Activated CD4-positive, alpha-beta T cell treated with anti-CD3 and anti-CD28 coated beads for 36 hours (primary cell): ENCODE measurements at places on chromosomes 1 and 21.

- DNase-seq, result no peak
Measured at GRCh38 chr1:17624611-17625233, 85.2 kb downstream of the ARHGEF10L start.

DNA sequence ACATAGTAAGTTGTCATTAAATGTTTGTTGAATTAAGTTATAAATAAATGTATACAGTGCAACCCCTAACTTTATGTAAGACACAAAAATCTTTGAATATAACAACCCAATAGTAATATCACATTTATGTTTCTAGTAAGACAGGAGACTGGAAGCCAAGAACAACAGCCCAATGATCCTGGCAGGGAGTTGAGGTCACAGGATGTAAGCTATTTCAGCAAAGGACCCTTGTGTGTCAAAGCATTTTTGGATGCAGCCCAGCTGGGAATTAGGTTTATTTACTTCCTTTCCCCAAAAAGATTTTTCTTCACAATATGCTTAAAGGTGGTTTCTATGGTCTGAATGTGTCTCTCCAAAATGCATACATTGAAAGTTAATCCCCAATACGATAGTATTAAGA lies 34.0 kb upstream of the ABCA4 start:
- DNase-seq, result no peak

GRCh38 chr1:85188530-85188929 lies 12.3 kb downstream of the SYDE2 start:
- DNase-seq, result no peak

GRCh38 chr21:46194374-46195334 lies 10.4 kb upstream of the SPATC1L start:
- no peak for DNase-seq

DNA sequence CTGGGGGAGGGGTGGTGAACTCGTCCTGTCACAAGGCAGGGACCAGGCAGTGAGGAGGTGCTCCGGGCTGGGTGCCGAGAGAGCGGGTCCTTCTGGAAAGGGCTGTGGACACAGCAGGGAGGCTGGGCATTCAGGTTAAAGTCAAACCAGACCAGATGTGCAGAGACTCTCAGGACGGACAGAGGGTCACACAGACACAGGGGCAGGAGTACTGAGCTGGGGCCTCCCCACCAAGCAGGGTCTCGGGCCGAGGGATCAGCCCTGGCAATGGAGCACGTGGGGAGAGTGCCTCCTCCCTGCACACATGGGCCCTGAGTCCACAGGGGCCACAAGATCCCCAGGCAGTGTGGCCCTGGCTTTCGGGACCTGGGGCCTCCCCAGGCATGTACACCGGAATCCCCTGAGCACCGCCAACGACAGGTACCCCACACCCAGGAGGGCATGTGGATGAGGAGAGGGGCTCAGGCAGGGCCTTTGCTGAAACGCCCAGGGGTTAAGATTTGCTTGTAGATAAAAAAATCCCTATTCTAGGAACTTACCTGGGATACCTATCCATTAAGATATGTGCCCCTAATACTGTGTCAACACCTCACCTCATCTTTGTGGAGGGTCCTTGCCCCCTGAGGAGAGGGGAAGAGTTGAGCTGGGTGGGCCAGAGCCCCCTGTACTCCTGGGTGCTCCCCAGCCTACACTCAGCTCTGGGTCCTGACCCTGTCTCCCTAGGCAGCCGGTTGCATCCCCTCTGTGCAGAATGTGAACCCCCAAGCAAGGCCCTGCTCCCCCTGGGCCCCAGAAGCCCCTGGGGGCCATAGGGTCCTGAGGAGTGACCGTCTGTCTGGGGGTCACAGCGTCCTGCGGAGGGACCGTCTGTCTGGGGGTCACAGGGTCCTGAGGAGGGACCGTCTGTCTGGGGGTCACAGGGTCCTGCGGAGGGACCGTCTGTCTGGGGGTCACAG lies 46.9 kb upstream of the ADARB1 start:
- DNase-seq, result no peak

GRCh38 chr1:209896346-209896745 lies 41.7 kb upstream of the SYT14 start:
- DNase-seq, result no peak
